A673 (cell line): ENCODE measurements at places on chromosomes 12 and 14.

DNA sequence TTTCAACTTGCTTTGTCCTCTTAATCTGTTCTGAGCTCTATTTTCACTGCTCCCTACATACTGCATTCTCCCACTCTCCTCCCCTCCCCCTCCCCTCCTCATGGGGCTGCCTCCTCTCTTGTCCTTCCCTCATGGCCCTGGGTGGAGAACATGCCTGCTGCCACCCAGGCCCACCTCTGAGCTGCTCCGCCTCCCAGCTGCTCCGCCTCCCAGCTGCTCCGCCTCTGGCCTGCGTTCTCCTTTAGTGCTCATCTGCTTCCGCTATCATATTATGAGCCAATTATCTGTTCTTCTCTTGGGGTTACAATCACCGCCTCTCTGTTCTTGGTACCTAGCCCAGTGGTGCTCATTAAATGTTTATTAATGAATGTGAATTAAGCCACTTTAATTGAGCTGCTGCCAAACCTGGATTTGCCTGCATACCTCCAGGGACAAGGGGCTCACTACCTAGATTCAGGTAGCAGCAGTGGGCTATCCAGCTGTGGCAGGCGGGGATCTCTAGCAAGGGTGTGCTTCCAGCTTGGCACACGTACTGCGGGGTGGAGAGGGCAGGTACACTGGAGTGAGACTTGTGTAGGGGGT lies 32.0 kb upstream of the FAM181A start:
- DNase-seq, result peak; percentile 21

DNA sequence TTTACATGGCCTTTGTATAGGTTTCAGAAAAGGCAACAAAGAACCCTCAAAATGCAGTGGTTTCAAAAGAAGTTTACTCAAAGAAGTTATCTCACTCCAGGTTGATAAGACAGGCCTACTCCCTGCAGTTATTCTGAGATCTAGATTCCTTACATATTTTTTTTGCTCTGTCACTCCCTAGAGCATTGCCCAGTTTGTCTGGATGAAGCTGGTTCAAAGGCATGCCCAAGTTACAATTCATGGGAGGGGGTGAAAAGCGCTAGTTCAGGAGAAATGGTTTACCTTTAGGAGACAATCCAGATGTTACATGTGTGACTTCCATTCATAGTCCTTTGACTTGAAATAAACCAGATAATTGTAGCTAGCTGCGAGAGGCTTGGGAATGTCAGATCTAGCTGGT lies 115.0 kb downstream of the TPH2 start:
- no peak for DNase-seq

DNA sequence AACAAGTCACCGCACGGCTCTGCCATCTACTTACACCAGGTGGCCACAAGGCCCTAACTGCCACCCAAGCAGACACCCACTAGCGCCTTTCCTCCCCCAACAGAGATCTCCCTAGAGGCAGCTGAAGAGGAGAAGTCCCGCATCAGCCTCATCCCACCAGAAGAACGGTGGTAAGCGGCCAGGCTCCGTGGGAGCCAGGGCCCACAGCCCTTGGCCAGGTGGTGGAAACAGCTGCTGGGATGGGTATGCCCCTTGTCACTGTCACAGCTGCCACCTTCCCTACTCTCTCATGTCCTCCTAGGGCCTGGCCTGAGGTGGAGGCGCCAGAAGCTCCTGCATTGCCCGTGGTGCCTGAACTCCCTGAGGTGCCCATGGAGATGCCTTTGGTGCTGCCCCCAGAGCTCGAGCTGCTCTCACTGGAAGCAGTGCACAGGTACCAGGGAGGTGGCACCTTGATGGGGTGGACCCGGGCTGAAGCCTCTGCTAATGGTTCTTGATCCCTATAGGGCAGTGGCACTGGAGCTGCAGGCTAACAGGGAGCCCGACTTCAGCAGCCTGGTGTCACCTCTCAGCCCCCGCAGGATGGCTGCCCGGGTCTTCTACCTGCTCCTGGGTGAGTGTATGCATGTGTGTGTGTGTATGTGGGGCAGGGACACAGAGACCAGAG lies 7.5 kb downstream of the REC8 start:
- DNase-seq, result no peak

GRCh38 chr12:89343127-89343526 lies 9.2 kb downstream of the DUSP6 start:
- no peak for DNase-seq

- DNase-seq, result no peak
These were observed 49.5 kb upstream of the KCNC2 start for GRCh38 chr12:75259143-75259542.

DNA sequence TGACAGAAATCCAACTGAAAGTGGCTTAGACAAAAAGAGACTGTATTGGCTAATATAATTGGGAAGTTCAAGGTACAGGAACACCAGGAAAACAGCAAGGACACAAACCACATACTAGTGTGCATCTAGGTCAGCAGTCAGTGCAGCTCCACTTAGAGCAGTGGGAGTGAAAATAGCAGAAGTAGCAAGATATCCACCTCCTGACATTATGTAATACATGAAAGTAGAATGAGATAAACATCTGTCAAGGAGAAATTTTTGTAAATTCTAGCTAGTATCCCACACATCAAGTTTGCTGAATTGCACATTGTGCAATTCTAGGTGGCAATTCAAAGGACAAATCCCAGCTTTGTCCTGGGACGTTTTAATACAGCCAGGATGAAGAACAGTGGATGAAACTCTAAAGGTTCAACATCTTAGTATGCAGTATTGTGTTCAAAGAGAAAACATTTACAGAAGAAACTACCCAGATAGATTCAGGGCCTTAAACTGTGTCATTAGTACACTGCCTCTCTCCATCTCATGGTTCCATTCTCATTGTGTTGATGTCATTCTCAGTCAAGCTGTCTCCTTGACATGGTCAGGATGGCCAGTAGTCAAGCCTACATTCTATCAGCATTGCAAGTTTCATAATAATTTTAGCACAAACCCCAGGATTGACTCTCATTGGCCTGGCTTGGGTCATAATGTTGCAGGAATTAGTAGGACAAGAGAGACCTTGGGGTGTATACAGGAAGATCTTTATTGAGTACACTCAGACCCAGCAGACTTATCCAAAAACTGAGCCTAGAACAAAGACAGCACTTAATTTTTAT lies 56.8 kb downstream of the SDR9C7 start:
- no peak for DNase-seq

DNA sequence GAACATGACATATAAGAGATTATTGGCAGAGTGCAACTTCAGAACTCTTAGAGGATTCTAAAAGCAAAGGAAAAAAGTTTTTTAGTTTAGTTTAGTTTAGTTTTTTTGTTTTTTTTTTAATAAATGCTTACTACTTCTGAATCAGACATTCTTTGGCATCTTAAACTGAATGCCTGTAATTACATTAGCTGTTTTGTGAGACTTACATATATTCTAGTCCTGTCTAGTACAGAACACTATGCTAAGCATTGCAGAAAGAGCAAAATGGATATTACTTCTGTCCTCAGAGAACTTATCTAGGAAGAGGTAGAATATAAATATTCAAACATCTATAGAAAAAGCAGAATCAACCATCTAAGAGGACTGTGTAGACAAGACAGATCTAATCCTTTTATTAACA lies 133.2 kb downstream of the RAD51B start:
- DNase-seq, result no peak

DNA sequence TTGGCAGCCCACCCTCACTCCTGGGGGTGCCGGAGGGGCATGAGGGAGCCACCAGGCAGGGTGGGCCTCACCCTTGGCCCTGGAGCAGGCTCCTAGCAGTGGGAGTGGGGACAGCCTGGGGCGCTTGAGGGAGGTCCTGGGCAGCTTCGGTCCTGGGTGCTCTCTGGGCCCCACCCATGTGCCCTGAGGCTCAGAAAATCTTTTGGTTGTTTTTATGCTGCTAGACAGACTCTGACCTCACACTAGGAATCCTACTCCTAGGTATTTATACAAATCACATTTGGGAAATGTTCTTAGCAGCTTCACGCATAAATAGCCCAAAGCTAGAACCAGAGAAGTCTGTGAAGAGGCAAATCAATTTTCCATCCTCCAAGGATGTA lies 10.9 kb upstream of the ULK1 start:
- no peak for DNase-seq

DNA sequence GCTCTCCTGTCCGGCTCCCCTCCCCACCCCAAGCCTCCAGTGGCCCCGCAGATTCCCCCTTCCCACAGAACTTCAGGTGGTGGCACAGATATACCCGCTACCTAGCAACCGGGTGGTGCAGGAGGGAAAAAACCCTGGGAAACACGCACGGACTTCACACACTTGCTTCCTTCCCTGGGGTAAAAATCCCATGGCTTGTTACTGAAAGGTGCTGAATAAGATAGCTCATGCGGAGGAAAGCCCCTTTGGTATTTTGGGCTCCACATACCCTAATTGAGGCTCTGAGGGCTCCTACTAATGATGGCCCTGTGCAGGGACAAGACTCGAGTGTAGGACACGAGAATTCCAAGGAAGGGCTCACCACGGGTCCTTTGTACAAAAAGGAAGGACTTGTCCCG lies 869 bp upstream of the RIMBP2 start:
- DNase-seq, result no peak

- no peak for DNase-seq
These were observed 1029.2 kb upstream of the SEL1L start for GRCh38 chr14:82562881-82563280.

GRCh38 chr12:50401500-50402081 lies 906 bp downstream of the LARP4 start:
- DNase-seq, result peak; percentile 30

GRCh38 chr14:65044596-65044959 lies 57.7 kb downstream of the MAX start:
- no peak for DNase-seq

DNA sequence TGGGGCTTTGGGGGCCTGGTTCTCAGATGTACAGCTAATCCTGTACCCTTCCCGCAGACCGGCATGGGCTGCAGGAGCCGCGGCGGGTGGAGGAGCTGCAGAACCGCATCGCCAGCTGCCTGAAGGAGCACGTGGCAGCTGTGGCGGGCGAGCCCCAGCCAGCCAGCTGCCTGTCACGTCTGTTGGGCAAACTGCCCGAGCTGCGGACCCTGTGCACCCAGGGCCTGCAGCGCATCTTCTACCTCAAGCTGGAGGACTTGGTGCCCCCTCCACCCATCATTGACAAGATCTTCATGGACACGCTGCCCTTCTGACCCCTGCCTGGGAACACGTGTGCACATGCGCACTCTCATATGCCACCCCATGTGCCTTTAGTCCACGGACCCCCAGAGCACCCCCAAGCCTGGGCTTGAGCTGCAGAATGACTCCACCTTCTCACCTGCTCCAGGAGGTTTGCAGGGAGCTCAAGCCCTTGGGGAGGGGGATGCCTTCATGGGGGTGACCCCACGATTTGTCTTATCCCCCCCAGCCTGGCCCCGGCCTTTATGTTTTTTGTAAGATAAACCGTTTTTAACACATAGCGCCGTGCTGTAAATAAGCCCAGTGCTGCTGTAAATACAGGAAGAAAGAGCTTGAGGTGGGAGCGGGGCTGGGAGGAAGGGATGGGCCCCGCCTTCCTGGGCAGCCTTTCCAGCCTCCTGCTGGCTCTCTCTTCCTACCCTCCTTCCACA lies 7.6 kb downstream of the NR4A1 start:
- DNase-seq, result no peak

- peak; percentile 55 for DNase-seq
These were observed 10.8 kb downstream of the SUOX start for GRCh38 chr12:56007564-56008559.

DNA sequence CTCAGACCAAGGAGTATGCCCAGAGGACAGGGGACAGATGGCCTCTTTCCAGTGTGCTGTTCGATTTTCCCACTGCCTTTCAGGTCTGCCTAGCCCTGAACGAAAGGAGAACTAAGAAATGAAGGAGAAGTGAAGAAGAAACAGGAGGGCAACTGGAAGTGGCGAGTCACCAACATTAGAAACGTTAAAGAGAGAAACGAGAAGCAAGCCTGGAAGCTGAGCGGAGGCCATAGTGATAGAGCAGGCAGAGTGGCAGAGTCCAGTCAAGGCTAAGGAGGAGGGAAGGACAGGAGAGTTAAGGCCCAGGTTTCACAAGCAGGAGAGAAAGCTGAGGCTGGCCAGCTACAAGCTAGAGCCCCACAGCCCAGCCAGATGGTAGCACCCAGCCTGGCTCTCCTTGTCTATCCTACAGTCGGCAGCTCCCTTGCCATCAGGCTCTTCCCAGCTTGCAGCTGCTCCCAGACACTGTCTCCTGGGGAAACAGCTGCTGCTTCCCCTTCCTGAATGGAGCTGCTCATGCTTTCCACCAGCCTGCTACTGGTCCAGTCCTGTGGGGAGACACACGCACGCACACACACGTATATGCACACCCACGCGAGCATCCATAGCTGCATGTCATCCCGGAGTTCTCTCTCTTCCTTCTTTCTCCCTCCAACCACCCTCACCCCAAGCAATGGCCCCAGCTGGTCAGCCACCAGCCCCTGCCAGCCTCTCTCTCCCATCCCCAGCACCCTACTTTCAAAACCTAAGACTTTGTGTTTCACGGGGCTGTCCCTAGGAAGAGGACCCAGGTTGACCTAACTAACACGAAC lies 139.7 kb upstream of the CCND2 start:
- no peak for DNase-seq

DNA sequence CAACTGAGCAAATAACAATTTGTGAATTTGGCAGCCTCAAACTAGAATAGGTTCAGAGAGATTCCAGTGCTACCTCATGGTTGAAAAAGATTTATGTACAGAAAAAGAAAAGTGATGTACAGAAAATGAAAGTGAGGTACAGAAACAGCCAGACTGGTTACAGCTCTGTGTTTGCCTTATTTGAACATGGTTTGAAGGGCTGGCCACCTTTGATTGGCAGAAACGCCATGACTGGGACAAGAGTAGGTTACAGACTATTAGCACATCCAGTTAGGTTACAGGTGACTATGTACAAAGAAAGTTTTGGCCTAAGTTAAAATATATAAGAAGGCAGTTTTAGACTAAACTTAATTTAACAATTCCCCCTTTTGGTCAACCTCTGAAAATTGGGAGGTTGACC lies 309.4 kb downstream of the BTG1 start:
- DNase-seq, result no peak

- no peak for DNase-seq
These were observed 43.5 kb downstream of the CCDC177 start for GRCh38 chr14:69531135-69531534.

DNA sequence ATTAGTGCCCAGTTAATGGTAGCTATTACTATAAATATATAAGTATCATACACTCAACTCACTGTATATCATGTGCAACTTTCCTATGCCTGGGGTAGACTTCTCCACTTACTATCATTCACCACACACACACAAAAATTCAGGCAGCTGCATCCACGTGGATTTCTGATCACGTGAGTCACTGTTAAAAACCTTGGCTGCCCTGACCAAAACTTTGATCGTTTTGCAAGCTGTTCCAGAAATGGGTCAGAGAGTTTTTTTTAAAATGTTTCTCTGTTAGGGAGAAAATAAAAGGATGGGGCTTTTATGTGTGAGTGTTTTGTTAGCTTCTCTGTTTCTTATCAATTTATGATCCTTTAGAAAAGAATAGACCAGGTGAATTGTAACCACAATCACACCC lies 198.2 kb upstream of the CNOT2 start:
- no peak for DNase-seq

GRCh38 chr12:13443498-13443897 lies 247.0 kb downstream of the EMP1 start:
- no peak for DNase-seq
